H9 (cell line): ENCODE measurements at places on chromosomes 4 and X. TPM values are rescaled to one million over a fixed set of nuclear protein-coding genes. Genes with fewer than 3 reads are reported as not detected.

GRCh38 chr4:123121241-123121907, 199.0 kb upstream of the NUDT6 start:
- no peak for DNase-seq

- no peak for DNase-seq
Measured at GRCh38 chrX:45614853-45615252, 414.2 kb upstream of the DIPK2B start.

GYPA gene
- not detected in 2 replicates for total RNA-seq

DNA sequence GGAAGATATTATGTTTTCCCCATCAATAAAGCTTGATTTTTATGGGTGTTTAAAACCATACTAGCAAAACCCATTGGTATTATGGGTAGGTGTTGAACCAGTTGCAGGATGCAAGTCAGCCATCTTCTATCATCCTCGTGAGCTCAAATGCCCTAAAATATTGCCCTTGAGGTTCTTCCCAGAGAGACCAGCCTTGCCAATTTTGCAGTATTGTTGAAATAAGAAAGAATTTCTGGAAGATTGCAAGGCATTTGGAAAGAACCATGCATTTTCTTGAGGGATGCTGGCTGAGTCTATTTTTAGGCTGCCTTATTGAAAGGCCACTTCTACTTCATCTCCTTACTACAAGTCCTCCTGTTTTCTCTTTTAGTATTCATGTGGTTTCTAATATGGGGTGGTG, 60.9 kb upstream of the SOD3 start:
- no peak for DNase-seq

- DNase-seq, result no peak
Measured at GRCh38 chr4:167176723-167177367, 57.4 kb downstream of the SPOCK3 start.

PPARGC1A gene
- 1.2 and 1.7 TPM in 2 replicates for total RNA-seq

SOWAHD gene
- 0.92 and 0.98 TPM in 2 replicates for total RNA-seq

DNA sequence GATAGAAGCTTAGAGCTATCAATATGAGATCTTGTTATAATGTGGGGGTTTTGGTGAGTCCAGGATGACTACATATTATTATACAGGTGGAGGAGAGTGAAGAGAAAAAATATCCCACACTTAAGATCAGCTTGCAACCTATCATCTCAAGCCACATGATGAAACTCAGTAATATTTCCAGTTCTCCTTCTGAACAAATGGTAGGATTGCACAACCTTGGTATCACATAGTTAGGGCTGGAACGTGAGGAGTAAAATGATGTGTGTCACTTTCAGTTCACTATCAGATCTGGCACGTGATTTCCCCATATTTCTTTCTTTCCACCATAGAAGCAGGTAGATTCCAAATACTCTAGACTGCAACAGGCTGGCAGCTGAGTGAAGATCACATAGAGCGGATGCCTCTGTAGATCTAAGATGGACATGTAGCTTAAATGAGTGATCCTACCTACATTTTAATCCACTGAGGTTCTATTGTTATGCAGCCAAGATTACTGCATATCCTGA, 150.6 kb upstream of the ANKRD50 start:
- no peak for DNase-seq
